ENCODE measurements at places on chromosomes 5 and 9.

GRCh38 chr9:129898185-129898584 is 62.9 kb downstream of the USP20 start:
- no peak for DNase-seq

GRCh38 chr5:170250810-170251317 is 18.1 kb downstream of the C5orf58 start:
- DNase-seq: no peak

DNA sequence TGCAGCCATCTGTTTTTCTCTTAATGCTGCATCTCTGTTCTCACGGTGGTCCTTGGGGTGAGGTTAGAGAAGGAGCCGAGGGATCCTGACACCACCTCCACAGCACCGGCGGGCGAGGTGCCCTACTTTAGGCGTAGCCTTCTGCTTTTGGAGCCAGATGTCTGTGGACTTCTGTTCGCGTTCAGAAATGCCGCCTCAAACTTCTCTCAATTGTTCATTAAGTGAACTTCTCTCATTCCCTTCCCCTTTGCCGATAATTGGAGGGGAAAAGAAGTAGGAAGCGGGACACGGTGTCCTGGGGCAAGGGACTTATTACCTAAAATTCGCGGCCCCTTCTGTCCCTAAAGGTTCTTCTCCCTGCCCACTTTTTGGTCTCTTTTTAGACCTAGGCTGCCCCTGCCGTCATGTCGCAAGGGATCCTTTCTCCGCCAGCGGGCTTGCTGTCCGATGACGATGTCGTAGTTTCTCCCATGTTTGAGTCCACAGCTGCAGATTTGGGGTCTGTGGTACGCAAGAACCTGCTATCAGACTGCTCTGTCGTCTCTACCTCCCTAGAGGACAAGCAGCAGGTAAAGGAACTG is 455 bp downstream of the KIF20A start:
- no peak for DNase-seq

GRCh38 chr5:95347506-95348120 is 43.6 kb upstream of the FAM81B start:
- DNase-seq: no peak

DNA sequence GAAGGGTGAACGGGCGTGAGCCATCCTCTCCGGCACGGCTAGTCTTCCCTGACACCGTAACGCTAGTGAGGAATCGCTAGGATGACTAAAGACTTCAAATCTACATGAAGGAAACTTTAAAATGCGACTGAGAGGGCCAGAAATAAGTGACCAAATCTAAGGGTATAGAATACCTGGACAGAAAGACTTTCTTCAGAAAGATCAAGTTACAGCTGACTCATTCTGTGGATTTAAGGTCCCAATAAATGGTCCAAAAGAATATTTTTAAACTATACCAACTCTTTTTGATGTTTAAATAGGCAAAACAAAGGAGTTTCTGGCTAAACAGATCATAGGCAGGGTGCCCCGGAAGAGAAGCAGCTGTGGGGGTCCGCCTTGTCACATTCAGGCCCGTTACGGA is 38.9 kb upstream of the CEP72 start:
- no peak for DNase-seq

GRCh38 chr5:141655020-141655419 is 3.8 kb upstream of the FCHSD1 start:
- DNase-seq: no peak

GRCh38 chr9:118652912-118653311 is 716.3 kb downstream of the BRINP1 start:
- DNase-seq: no peak

- no peak for DNase-seq
These were observed 10.9 kb downstream of the SHOC1 start for GRCh38 chr9:111783857-111784256.
